A673 (cell line): ENCODE measurements at places on chromosomes 1 and 21. TPM values are rescaled to one million over a fixed set of nuclear protein-coding genes. Genes with fewer than 3 reads are reported as not detected.

DNA sequence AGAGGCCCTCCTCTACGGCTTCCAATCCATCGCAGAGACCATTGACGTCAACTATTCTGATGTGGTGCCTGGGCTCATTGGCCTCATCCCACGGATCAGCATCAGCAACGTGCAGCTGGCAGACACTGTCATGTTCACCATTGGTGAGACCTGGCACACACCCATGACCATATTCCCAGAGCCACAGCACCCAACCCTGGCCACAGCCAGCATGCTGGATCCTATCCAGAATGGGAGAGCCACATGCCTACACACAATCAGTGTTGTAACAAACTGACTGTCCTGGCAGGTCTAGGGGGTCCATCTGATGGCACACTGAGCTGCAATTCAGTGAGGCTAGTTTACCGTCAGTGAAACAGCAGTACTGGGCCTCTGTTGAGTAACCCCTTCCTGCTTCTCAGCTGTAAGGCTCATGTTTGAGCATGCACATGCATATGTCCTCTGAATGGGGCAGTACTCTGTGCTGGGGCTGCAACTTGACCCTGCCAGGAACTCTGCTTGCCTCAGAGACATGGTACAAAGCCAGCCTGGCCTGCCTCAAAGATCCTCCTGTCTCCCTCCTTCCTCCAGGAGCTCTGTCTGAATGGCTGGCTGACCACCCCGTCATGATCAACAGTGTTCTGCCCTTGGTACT, 10.8 kb downstream of the IPO13 start:
- no peak for DNase-seq

DNA sequence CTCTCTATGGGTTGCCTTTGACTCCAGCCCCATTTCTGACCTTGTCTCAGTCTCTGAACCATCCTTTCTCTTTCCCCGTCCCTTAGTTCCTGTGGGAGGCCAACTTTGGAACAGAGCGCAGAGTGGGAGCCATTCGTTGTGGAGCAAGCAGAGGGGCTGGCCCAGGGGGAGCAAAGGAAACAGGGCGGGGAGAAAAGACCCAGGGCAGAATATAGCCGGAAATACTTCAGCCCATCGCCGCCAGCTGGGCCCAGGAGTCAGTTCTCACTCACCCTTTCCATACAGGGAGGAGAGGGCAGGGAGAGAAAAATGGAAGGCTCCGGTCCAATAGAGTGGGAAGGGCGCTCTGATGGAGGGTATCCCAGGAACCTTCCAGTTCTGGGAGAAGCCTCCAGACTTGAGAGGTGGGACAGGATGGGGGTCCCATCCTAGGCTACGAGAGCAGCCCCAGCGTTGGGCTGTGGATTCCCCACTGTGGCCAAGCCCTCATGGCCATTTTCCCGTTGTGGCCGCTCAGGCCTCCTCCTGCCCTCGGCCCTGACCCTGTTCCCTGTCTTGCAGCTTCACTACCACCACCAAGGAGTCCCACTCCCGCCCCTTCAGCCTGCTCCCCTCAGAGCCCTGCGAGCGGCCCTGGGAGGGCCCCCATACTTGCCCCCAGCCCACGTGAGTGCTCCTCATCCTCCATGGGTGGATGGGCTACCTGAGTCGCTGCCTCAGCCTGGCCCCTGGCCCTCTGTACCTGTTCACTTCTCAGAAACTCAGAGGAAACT, 10.9 kb downstream of the PEAR1 start:
- no peak for DNase-seq

DNA sequence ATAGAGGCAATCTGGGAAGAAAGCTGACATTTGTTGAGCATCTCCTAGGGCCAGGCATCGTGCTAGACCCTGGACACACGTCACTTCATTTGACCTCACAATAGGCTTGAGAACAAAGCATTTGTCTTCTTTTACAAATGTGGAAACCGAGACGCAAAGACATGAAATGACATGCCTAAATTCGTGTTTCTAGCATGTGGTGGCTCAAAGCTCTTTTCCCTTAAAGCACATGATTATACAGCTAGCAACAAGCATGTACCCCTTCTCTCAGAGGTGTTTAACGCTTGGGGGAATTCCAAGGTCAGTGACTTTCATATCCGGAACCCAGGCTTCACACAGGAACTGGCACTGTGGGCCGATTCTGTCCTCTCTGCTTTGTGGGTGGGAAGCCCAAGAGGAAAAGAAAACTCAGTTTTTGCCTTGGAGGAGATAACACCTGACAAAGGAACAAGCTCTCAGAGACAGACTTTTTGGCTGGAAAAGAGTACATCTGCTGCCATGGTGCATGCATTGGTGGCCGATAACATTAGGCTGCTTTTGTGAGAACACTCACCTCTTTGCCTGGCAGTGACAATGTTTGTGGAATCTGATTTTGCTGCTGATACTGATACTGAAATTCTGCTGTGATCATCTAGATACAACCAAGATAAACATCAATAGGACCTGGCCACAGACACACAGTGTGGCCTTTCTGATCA, 15.4 kb upstream of the CD2 start:
- DNase-seq: no peak

Gene UBXN10
- not detected in 2 replicates for total RNA-seq

Gene ATP1A2
- not detected in 2 replicates for total RNA-seq

GRCh38 chr1:235067396-235068157, 61.1 kb downstream of the TOMM20 start:
- DNase-seq: peak; percentile 63

Gene BSDC1
- total RNA-seq: 47.4 and 48.0 TPM in 2 replicates

GRCh38 chr1:167373398-167373797, 144.9 kb downstream of the CD247 start:
- DNase-seq: no peak

DNA sequence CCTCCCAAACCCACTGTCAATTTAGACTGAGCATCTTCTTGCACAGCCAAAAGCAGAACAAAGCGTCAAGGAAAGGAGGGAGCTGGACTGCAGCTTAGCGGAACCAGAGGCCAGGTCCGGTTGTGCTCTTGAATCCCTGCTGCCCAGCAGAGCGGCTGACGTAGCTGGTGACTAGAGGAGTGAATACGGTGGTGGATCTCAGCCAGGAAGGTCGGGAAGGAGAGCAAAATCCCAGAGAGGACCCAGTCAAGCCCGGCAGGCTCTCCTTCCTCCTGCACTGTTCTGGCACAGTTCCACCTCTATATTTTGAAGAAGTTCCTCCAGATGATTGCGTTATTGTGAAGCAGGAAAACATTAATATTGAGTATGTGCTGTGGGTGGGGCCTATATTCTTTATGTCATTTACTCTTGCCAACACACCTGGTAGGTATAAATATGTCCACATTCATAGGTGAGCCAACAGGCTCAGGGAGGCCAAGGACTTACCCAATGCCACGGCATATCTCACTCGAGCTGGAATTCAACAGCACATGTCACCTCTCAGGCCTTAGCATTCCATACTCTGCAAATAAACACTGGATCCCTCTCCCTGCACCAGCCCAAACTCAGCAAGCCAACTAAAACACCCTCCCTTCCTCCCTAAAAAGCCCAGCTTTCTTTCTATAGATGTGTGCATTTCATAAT, 23.6 kb upstream of the ABCB10 start:
- no peak for DNase-seq
